ENCODE measurements at places on chromosomes 11 and 22.

GRCh38 chr11:126878913-126879482 is 121.6 kb downstream of the KIRREL3 start:
- no peak for DNase-seq

DNA sequence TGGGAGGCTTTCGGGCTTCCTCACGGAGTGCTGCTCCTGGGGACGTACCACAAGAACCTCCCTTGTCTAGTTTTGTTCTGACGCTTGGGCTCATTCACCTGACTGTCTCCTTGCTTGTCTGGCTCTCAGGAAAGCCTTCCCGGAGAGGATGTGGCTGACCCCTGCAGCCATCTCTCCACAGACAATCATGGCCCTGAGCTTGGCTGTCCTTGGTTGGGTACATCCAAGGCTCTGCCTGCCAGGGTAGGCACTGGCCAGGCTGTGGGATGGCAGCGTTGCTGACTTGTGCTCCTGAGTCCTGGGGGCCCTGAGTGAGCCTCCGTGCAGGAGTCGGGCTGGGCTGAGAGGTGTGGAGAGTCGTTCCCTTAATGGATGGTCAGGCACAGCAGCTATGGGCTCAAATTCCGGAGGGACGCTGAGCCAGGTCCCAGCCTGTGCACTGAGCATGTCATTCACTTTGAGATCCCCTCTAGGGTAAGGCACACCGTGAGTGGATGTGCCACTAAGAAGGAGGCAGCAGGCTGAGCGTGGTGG is 32.8 kb downstream of the BCR start:
- no peak for DNase-seq

GRCh38 chr11:41861838-41862237 is 402.4 kb upstream of the LRRC4C start:
- no peak for DNase-seq

GRCh38 chr11:2992997-2993325 is 832 bp upstream of the NAP1L4 start:
- DNase-seq, result no peak

GRCh38 chr11:47109051-47109726 is 67.5 kb downstream of the ARFGAP2 start:
- DNase-seq, result no peak

- peak; percentile 33 for DNase-seq
These were observed at the start of gene AHNAK for GRCh38 chr11:62546244-62546928. AHNAK (minus strand) TSS chr11:62546806; CDS start chr11:62536098, 10,708 bp downstream.

- DNase-seq, result no peak
These were observed 36.8 kb upstream of the SHISAL1 start for GRCh38 chr22:44349594-44349993.

- no peak for DNase-seq
These were observed 109.4 kb downstream of the TBC1D22A start for GRCh38 chr22:46871826-46872225.
